ENCODE measurements at places on chromosomes 6 and 20.

DNA sequence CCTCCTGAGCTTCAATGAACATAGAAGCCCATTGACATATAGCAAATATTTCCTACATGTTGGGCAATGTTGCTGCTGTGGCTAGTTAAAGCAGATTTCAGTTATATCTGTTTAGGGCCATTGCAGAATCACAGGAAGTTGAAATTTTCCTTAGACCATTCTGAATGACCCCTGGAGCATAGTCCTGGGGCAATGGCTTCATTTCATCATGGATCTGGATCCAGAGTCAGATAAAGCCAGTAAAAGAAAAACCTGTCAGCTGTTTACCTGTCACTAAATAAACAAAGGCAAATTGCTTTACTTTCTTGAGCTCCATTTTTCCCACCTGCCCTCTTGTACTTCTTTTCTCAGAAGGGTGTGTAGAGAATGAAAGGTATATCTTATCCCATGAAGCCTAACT lies 494.0 kb upstream of the MAP3K7 start:
- DNase-seq, result no peak

DNA sequence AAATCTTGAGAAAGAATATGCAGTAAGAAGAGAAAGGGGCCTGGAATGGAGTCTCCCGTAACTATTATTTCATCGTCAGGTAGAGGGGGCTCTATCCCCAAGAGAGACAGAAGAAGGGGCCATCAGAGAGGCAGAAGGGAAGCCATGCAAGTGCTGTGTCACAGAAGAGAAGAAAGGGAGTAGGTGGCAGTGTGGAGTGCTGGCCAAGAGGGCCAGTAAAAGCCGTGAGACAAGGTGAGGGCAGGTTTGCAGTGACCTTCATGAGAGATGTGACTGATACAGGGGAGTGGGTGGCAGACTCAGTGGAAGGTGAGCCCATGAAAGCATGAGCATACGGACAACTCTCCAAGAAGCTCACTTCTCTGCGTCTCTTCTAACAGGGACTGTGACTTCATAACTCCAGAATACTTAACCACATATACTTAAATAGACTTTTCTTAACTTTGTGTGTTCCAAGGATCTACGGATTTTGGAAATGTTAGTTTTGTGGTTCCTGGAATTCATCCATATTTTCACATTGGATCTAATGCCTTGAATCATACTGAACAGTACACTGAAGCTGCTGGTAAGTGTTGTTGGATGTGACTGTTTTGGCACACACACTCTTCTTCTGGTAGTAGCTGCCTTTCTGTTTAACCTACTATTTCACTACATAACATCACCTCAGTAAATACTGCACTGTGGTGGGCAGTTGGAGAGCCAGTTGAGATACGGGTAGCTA lies 15.6 kb downstream of the PM20D2 start:
- DNase-seq, result no peak

- DNase-seq, result peak; percentile 86
Observed at GRCh38 chr20:49666911-49667310, 46.8 kb downstream of the B4GALT5 start.

DNA sequence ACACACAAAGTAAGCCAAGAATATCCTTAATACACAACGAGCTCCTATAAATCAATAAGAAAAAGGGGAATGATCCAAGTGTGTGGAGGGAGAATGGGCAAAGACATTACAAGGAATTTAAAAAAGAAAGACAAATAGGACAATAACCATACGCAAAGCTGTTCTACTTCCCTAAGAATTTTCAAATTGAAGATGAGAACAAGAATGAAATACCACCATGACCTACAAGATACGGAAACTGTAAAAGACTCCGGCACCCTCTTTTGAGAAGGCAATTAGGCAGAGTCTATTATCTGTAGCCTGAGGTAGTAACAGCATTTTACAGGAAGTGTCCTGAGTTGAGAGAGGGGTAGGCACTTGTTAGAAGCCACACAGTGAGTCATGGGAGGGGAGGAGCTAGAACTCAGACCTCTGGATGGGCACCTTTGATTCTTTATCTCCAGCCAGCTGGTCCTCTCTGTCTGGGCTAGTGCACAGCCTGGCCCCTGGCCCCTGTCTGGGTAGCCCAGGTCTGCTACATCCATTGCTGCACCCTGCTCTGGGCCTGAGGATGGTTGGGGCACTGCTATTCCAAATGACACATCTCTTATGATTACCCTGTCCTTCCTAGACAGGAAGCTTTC lies 15.3 kb downstream of the RSPO4 start:
- no peak for DNase-seq

- no peak for DNase-seq
Observed at GRCh38 chr6:15423286-15423993, 177.6 kb downstream of the JARID2 start.

DNA sequence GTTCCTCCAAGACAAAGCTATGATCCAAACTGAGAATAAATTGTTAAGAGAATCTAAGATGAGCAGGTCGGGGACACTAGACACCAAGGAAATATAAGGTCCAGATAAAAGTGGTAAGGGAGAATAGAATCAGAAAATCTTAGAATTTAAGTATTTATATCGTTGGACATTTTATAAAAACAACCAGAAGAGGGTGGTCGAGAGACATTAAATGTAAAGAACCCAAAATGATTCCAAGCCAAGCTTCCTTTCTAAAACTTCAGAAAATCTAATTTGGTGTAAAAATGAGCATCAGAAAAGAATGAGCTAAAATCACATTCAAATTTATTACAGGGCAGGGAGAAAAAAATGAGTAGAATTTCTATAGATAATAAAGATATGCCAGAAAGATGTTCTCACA lies 97.8 kb upstream of the OGFRL1 start:
- peak; percentile 59 for DNase-seq

DNA sequence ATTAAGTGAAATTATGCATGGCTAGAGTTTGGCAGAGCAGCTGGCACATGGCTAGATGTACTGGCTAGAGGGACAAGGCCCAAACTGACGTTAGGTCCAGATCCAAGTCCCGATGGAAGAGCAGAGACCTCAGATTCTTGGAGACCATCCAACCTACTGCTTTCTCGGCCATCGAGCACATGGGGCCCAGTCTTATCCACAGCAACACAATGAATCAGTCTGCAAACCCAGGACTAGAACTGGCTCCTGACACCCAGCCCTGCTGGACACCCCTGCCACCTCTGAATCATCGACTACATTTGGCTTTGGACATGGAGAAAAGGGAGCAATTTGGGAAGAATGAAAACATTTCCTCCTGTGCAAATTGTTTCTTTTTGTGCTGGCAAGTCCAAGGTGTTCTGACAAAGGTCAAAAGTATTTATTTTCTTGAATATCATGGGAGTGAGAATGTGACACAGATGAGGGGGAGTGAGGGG lies 23.9 kb upstream of the YWHAB start:
- DNase-seq, result peak; percentile 52

DNA sequence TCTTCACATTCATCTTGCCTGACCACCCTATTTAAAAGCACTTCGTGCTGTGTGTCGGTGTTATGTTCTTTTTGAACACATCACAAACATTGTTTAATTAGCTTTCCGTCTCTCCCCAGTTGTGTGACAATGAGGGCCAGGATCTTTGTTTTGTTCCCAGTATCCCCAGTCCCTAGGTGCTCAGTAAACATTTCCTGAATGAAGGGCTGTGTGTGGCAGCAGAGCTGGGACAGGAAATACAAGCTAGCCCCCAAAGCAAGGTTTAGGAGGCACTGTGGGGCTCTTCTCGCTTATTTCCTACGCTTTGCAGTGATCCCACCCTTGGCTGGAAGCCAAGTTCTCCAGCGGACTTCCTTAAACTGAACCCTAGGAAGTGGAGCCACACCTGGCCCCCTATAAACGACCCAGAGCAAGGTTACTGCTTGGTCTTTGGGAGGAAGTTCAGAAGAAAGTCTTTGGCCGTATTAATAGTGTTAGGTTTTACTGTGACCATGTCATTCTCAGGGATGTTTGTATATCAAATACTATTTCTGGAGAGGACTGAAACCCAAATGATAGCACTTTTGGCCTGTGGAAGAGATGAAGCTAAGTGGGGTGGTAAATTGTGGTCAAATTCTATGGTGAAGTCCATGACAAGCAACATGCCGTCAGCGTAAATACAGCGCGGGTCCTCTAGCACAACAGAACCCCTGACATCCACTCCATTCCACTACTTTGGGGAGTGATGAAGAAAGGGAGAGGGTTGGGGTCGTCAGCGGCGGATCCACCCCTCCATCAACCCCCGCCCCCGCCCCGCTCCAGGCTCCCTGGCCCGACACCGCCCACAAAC lies 570 bp upstream of the FANCE start:
- DNase-seq, result no peak

GRCh38 chr6:169921853-169922824 lies 170.7 kb downstream of the ERMARD start:
- no peak for DNase-seq

DNA sequence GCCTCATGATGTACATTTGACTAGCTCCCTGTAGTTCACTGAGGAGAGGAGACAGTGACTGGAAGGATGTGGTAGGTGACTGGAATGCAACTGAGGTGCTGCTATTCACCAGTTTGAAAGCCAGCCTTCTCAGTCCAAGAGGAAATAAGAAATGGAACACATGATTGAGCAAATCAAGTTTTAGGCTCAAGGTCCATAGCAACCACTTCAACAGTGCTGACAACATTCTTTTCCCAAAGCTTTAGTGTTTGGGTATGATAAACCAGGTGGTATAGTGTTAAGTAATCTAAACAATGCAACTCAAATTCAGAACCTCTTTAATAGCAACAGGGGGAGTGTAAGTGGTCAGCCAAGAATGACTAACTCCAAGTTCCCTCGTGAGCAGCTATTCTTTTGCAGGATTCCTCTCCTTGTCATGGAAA lies 9.2 kb downstream of the ZHX3 start:
- DNase-seq, result no peak

DNA sequence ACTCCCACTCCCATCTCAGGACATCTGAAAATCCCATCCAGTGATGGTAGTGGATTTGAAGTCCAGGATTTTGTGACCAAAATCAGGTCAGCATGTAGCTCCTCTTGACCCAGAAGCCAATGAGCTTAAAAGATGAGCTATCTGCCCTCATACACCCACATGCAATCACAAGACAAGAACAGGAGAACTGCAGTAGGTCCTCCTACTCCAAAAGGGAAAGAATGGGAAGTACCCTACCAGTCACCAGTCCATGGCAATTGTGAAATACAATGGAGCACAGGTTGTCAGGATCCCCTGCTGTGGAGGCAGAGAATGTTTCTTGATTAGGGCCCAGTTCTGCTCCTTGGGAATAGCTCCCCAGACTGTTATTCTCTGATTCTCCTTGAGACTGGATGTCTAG lies 347.3 kb upstream of the CNR1 start:
- no peak for DNase-seq

- DNase-seq, result no peak
Observed at GRCh38 chr6:101402622-101403031, 9.1 kb downstream of the GRIK2 start.

DNA sequence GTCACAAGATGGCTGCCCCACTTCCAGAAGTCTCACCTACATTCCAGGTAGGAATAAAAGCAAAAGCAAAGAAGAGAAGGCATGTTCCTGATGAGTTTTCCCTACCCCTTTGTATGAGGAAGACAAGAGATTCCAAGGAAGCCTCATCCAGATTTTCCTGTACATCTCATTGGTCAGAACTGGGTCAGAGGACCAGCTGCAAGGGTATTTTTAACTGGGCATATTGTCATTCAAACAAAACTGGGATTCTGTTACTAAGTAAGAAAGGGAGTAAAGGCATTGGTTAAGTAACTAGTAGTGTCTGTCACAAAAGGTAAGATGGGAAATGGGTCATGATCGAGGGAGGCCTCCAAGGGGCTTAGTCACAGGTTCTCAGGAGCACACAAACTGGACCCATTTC lies 28.2 kb upstream of the RIMS4 start:
- no peak for DNase-seq

DNA sequence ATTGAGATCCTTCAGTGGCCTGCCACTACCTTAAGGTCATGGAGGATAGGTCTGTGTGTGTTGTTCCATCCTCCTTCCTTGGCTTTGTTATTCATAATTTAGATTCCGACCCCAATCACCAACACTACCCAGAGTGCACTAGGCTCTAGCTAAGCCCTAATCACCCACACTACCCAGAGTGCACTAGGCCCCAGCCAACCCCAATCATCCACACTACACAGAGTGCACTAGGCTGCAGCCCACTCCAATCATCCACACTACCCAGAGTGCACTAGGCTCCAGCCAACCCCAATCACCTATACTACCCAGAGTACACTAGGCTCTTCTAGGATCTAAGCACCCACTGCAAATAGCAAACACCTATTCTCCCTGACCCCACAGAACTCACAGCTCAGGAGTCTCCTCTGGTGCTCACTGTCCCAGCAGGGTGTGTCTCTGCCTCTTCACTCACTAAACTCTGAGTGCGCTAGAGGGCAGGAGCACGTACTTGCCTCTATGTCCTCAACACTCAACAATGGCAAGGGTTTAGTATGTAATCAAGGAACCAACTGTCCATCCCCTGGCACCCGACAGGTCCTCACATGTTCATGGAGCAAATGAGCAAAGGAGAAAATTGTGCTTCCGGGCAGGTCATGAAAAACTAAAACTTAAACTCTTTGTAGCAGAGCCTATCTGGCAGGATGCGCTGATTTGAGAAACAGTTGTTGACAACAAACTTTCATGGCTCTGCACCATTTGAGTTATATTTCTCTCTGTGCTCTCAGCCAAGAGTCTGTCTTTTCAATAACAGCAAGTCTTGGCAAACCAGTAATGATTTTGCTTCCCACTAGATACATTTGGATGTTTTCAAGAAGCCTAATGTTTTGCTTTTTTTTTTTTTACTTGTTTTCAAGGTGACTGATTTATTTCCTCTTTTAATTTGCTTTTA lies 54.3 kb downstream of the SLC22A23 start:
- no peak for DNase-seq

DNA sequence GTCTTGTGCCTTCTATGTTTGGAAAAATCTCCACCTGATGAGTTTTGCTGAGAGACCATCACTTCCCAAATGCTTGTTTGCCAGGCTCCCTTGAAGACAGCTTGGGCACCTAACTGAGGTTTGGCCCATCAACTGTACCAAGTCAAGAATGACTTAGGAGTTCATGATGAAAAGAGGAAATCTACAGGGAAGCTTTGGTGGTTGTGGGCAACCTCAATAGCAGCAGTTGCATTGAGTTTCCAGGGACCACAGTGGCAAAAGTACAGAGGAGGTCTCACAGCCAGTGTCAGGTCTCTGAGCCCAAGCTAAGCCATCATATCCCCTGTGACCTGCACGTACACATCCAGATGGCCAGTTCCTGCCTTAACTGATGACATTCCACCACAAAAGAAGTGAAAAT lies 49.7 kb upstream of the PHACTR1 start:
- no peak for DNase-seq

GRCh38 chr6:10441004-10441654 lies 26.3 kb upstream of the TFAP2A start:
- DNase-seq, result no peak
